ENCODE measurements at places on chromosomes 1 and 21. TPM values are rescaled to one million over a fixed set of nuclear protein-coding genes. Genes with fewer than 3 reads are reported as not detected.

- no peak for DNase-seq
Measured at GRCh38 chr1:245587435-245588115, 432.8 kb downstream of the KIF26B start.

DNA sequence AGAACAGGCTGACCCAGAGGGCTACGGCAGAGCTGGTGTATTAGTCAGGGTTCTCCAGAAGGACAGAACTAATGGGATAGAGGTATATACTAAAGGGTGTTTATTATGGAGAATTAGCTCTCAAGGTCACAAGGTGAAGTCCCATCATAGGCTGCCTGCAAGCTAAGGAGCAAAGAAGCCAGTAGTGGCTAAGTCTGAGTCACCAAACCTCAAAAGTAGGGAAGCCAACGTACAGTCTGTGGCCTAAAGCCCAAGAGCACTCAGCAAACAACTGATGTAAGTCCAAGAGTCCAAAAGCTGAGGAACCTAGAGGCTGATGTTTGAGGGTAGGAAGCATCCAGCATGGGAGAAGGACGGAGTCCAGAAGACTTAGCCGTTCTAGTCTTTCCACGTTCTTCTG, 179.2 kb downstream of the BACH1 start:
- DNase-seq, result no peak

GRCh38 chr1:17874710-17875109, 119.6 kb downstream of the ACTL8 start:
- no peak for DNase-seq

GRCh38 chr1:222095606-222096475, 354.0 kb upstream of the DUSP10 start:
- DNase-seq, result no peak

Gene MTARC2
- total RNA-seq, result 44.2 TPM

- no peak for DNase-seq
Measured at GRCh38 chr1:54805981-54806381, 4.9 kb upstream of the TTC22 start.

DNA sequence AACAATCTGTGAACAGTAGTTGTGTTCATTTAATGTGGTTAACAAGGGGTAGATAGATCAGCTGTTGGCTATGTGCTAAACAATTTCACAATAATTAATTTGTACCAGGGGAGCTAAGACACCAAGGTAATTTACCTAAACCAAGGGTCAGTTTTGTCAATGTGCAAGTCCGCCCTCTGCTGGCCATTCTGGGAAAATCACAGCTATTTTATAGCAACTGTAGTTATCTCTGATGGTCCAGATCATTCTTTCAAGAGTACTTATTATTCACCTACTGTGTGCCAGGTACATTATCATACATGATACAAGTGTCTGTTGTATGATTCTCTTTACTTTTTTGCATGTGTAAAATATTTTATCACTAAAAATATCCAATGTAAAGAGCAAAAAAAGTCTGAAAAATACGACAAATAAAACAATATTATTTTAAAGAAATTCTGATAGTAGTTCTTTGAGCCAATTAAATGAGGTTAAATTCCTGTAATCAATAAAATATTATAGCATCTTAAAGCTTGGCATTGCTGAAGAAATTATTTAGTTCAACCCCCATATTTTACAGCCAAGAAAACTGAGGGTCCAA, 312.3 kb upstream of the FAM78B start:
- peak; percentile 32 for DNase-seq

Gene HMGCS2
- total RNA-seq, result not detected

Gene PWP2
- 13.6 TPM for total RNA-seq

DNA sequence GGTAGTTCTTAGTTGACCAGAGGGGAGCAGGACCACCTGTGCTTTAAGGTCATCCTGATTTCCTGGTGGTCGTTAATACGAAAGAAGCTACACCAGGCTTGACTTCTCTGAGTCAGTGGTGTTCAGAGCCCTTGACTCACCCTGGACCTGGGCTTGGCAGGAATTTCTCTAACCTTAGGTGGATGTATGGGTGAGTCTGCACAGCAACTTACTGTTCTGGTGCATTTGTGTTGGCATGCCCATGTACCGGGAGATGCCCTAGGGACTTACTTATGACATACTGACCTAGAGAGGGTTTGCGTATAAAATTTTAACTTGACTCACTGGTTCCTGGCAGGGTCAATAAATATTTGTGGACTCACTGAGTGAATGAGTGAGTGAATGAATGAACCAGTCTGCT, 304.6 kb downstream of the DISC1 start:
- DNase-seq, result no peak

- no peak for DNase-seq
Measured at GRCh38 chr1:62613890-62614289, 16.6 kb downstream of the ANGPTL3 start.

Gene ARMH1
- total RNA-seq, result 6.7 TPM

DNA sequence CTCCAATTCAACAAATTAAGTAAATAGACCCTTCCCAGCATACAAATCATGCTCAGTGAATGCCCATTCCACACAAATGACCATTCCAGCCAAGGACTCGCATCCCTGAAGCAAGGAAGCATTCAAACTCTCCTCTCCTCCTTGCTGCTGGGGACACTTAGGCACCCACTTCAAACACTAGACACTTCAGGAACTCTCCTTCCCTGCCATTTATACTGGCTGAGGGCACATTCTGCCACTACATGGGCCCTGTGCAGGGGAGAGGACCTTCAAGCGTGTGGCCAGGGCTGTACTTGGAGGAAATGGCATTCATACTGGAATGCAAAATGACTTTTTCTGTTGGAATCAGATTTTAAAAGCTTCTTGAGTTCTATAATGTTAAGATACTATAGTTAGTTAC, 22.3 kb downstream of the GJA5 start:
- no peak for DNase-seq

DNA sequence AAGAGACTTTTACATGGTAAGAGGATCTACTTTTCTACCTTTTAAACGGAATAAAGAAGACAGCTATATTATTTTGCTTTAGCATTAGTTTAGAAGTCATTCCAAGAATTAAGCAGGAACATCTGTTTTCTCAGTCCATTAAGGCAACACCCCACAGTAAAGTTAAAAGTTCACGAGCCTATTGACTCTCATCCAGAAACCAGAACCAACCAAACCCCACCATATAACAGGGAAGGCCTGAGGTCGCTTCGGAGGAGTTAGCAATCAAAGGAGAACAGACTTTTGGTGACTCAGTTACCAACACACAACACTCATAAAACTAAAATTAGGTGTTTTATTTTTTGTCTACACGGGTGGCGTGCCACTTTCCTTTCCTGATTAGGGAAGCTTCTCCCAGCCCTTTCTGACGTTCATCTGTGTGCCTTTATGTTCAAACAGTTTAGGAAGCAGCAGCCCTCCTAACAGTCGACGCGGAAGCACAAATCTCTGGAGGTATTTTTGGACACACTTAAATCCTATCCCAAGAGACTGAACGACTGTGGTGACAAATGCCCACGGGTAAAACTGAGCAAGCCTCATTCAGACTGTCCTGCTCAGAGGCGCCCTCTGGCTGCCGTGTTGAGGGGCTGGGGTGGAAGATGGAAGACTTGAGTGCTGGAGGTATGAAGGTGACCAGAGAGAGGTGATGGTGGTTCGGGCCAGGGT, 8.6 kb upstream of the PLA2G2C start:
- peak; percentile 62 for DNase-seq

GRCh38 chr1:222140206-222140605, 398.3 kb upstream of the DUSP10 start:
- no peak for DNase-seq

Gene KCND3
- total RNA-seq, result 2.7 TPM

GRCh38 chr1:201222125-201222524, 31.5 kb downstream of the IGFN1 start:
- DNase-seq, result no peak

Gene SH3BGR
- 4.8 TPM for total RNA-seq

GRCh38 chr1:7006996-7007871, 222.0 kb downstream of the CAMTA1 start:
- no peak for DNase-seq

GRCh38 chr1:66730462-66730861, 21.8 kb upstream of the DYNLT5 start:
- no peak for DNase-seq

Gene CR1L
- 0.30 TPM for total RNA-seq

- no peak for DNase-seq
Measured at GRCh38 chr1:25675729-25676476, 59.3 kb downstream of the MAN1C1 start.

Gene NTRK1
- 1.2 TPM for total RNA-seq

- DNase-seq, result peak; percentile 65
Measured at GRCh38 chr1:2376931-2377672, 14.3 kb downstream of the MORN1 start.

GRCh38 chr1:205668951-205669340, 11.4 kb downstream of the SLC45A3 start:
- DNase-seq, result no peak

DNA sequence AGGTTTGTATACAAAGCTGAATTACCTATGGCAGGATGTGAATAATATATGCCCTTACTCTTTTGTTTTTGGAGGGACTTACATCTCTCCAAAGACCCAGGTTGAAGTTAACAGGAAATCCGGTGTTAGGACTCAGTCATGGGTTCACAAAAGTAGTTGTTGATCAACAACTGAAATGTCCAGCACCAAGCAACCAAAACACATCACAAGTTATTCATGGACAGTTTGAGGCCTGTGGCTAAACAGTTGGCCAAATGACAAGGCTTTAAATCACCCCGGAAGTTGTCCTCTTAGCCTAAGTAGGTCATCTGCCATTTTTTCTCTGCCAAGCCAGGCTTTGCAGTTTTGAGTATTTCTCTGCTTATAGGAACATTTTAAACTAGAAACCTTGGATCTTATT, 89.9 kb downstream of the CD247 start:
- no peak for DNase-seq
